NCI-H1105 (cell line): ENCODE measurements at places on chromosomes 2 and 18.

GRCh38 chr2:143165291-143165690 is 36.1 kb downstream of the ARHGAP15 start:
- no peak for DNase-seq

- DNase-seq = no peak
These were observed 27.5 kb downstream of the MAP2 start for GRCh38 chr2:209451209-209451834.

DNA sequence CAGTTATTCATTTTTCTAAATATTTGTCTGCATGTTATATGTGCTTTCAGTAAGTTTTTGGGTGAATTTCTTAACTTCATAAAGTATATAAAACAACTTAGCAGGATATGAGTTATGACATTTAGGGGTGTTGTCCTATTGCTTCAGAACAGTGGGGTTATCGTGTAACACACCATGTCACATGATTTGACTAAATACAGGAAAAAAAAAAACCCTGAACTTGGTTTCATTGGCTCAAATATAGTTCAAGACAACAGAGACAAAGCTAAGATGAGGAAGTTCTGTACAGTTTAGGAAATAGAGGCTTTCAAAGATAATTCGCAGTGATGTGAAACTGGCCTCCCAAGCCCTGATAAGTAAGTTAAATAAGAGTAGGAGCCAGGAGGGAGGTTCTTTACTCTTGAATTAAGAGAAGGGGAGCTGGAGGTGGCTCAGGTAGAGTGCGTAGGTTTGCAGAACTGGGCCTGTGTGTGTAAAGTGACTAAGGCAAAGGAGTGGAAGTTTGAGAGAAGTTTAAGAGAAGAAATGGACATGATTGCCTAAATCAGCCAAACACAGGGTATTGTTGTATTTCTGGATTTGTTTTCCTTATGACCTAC is 53.9 kb downstream of the LIMS1 start:
- DNase-seq = no peak

DNA sequence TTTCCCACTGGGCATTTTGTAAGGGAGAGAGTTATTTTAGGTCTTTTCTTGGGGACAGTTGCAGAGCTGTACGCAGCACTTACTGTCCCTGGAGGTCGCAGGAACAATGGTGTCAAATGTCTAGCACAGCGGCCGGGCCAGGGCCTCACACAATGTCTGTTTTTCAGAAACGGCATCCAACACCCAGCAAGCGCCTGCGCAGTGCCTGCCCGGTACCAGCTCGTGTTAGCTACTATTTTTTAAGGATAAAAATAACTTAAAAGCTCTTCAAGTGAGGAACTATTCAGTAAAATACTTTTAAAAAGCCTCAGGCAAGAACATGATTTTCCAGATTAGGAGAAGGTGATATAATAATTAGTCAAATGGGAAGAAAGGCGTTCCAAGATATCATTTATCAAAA is 90.0 kb downstream of the MBP start:
- DNase-seq = no peak

DNA sequence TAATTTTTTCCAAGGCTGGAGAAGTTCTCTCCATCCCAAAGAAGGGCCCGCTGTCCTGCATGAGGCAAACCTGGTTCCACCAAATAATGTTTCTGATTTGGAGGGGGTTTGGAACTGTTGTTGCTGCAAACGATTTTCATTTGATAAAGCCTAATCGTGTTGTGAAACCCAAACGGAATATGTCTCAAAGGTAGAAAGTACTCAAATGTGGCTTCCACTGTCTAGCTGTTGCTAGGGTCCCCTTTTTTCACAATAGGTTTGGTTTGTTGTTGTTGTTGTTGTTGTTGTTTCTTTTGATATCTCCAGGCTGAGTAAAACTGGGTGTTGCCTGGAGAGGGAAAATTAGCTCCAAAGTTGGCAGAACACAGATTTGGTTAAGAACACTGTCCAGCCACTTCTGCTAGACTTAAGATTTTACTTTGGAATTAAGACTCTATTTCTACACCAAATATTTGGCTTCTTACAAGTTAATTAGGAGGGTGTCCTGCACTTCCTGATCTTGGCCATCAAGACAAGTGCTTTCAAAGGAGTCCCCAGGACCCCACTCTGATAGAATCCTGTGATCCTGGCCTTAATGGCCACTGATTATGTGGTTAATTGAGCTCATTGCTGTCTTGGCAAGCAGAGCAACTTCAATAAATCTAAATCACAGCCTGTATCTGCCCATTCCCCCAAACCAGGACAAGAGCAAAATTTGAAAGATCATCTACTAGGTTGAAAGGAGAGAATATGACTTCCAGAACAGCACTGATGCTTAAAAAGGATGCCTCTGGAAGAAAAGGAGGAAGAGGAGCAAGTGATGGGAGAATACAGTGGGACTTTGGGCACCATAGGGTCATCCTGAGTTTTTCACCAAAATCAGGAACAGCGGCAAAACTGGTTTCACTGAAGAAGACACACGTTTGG is 3.3 kb upstream of the HOXD13 start:
- no peak for DNase-seq

DNA sequence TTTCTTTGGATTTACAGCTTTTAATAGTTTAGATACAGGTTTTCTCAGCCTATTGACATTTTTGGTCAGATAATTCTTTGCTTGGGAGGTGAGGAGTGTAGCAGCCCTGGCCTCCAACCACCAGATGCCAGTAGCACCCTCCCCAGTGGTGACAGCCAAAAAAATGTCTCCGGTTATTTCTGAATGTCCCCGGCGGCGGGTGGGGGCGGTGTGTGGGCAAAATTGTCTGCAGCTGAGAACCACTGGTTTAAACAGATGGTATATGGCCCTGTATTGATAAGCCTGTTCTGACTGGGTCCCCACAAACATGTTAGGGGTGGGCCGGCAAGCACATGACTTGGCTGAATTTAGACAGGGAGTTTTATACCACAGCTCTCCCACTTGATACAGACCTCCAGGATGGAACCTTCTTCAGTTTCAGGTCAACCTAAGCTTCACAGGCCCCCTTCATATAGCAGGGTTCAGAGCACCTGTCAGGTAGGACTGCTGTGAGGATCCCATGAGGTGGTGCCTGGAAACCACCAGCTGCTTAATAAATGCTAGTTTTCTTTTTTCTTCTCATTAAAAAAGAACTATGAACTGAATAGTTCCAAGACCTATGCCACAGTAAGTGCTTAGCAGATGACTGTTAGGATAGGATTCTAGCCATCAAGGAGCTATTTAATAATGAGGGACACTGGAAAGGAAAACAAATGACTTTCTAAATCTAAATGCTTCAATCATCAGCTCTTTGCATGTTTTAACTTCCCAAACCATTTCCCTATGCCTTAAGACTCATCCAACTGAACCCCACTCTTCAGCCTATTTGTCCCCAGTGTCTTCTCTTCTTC is 18.1 kb downstream of the LPIN2 start:
- DNase-seq = no peak

GRCh38 chr2:65291216-65292105 is 63.8 kb downstream of the ACTR2 start:
- DNase-seq = no peak
